Activated T-cell treated with anti-CD3 and anti-CD28 coated beads, Interleukin-2, amount 50 U/mL, for 72 hours (primary cell): ENCODE measurements at places on chromosomes 4 and X. TPM values are rescaled to one million over a fixed set of nuclear protein-coding genes. Genes with fewer than 3 reads are reported as not detected.

DNA sequence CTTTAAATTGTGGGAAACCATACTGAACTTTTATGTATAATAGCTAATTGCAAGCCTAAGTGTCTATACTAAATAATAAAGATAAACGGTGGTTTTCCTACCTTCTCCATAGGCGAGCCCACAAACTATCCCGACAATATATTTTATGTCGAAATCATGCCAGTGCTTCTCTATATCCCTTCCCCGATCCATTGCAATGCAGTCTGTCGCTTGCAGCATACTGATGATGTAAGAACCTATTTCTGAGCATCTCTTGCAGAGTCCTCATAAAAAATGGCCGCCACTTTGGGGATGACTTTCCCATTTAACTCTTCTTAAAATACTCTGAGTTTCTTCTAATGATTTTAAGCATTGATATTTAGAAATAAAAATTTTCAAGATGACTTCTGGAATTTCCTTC is 58.1 kb upstream of the TLR3 start:
- DNase-seq = no peak

DNA sequence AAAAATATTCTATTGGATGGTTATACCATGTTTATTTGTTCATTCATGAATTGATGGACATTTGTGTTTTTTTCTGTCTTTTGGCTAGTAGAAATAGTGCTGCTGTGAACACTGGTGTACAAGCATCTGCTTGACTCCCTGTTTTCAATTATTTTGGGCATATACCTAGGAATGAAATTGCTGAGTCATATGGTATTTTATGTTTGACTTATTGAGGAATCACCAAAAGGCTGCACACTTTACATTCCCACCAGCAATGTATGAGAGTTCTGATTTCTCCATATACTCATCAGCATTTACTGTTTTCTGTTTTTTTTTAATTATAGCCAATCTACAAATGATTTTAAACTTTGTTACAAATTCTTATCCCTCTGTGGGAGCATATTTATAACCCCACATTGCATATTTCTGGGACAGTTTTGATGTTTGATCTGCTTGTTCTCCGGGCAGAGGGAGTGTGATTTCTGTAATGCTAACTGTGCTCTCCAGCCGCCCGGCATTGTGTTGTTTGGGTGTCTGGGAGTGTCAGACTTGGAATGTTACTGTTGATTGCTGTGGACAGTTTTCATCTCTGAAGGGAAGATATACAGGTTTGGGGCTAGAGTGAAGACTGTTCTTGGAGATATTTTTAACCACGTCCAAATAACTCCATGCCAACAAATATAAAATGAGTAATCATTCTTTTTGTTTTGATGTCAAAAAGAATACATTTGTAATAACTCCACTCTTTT is 60.5 kb upstream of the PGRMC2 start:
- no peak for DNase-seq

DNA sequence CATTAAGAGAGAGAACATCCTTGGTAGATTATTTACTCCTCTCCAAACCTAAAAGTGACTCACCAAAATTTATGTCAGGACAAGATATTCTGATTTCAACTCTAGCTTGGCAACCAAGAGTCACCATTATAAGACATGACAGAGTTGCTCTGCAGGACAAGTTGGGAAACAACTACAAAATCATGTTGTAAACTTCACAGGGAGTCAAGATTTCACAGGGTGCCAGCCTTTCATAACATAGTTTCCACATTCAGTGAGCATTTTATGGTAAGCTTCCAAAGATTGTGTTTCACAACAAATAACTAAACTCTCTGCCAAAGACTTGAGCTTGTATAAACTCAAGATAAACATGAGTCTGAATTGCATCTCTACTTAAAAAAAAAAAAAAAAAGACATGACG is 121.0 kb upstream of the DIAPH2 start:
- no peak for DNase-seq

Gene SOD3
- total RNA-seq = not detected

Gene ARMCX1
- 3.3 TPM for total RNA-seq

GRCh38 chr4:185894481-185894880 is 82.5 kb upstream of the SORBS2 start:
- no peak for DNase-seq

DNA sequence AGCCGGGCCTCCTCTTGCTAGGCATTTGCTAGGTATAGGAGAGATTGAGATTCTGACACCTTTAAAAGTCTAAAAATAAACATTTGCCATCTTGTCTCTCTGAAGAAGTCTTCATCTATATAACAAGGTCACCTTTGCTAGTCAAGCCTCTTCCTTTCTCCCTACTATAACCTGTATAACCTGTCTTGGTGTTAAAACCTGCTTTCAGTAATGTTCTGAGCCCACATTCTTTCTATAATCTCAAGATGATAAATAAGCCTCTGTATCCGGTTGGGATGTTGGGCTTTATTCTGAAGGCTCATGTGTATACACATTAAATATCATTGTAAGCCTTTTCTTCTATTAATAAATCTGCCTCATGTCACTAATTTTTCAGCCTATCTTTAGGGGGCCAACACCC is 10.2 kb downstream of the ASIC5 start:
- DNase-seq = no peak

GRCh38 chr4:152727784-152728183 is 48.0 kb upstream of the TMEM154 start:
- no peak for DNase-seq

DNA sequence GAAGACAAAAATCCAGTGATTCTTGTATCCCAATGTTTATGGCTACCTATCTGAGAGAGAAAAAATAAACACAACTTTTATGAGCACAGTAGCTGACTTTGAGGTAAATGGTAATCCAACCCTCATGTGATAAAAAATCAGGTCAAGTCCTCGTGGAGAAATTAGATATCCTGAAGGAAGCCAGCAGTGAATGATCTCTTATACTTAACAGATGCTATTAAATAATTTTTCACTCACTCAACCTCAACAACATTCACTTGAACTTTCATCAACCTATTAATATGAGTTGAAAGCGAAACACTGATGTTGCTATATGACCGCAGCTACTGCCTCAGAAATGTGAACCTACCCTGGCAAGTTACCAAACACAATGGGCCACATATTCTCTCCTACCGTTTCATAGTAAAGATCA is 105.4 kb downstream of the GPC3 start:
- DNase-seq = no peak

Gene NCAPG
- 79.1 TPM for total RNA-seq

DNA sequence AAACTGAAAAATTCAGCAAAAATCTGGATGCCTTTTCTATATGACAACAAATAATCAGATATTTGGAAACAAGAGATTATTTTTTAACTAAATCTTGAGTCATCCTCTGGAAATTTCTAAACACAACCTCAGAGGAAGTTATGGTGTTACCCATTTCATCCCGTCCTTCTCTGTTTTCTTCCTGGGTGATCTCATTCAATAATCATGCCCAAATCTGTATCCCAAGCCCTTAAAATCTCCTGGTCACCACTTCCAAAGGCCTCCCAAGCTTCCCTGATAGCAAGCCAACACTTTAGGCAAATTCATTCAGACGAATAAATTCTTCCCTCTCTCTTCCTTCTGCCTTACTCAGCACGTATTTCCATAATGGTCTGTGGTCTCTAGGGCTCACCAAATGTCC is 9.7 kb upstream of the SORCS2 start:
- DNase-seq = no peak
